ENCODE measurements at places on chromosomes 1 and 21.

- no peak for DNase-seq
Observed at GRCh38 chr1:117732956-117733355, 127.1 kb downstream of the TENT5C start.

- DNase-seq: peak; percentile 40
Observed at GRCh38 chr1:32981003-32981901, 16.6 kb upstream of the RNF19B start.

DNA sequence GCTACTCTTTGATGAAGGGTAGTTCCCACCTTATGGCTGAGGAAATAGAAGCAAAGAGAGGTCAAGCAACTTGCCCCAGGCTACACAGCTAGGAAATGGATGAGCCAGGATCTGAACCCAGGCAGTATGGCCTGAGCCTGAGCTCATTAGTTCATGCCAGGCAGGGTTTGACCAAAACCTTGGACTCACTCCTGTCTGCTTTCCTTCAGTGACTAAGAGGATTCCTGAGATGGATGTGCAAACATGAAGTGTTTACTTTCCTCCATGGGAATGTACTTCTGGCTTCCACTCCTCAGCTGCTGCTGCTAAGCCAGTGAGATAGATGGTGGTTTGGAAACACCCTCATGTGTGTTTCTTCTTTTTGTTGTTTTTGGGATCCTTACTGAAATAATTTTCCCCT lies 35.1 kb upstream of the ERRFI1 start:
- no peak for DNase-seq

GRCh38 chr1:113834716-113835115 lies 22.4 kb upstream of the RSBN1 start:
- DNase-seq: no peak

DNA sequence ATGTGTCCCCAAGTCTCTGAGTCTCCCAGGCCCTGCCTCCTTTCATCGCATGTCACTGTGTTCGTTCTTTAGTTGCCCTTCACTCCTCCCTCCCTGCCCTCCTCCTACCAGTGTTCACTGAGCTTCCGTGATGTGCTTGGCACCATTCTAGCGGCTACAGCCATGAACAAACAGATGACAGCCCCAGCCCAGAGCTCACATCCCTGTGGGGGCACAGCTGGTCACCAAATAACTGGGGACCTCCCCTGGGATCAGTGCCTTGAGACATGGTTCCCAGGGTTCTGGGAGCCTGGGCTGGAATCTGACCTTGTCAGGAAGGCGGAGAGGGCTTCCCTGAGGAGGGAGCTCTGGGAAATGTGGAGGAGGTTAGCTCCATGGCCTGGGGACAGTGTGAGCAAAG lies 320.7 kb downstream of the PTPRU start:
- DNase-seq: no peak

- DNase-seq: no peak
Observed at GRCh38 chr1:159941591-159942560, 3.5 kb downstream of the IGSF9 start.

GRCh38 chr1:28482138-28482537 lies 23.7 kb upstream of the RCC1 start:
- no peak for DNase-seq

DNA sequence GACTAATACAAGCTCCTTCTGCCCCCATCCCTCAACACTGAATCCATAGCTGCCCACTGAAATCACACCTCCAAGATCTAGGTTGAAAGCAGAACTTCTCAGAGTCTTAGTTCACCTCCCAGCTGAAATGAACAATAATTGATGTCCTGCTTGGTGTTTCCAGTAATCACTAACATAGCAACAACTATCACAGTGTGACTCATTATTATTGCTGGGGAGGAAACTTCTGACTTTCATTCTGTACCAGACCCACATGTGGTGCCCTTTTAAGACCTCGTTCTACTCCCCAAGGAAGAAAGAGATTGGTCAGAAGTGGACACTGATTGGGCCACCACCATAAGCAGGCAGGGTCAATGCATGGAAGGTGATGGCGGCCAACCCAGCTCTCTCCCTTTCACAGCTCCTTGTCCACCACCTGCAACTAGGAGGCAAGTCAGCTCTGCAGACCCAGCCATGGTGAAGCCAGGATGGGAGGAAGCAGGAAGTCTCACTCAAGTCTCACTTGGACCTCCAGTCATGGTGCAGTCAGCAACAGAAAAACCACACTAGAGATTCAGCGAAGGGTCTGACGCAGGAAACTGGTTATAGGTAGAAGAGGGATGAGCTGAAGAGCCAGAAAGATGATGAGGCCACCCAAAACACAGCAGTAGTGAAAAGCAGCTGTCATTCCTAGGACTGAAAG lies 720.2 kb downstream of the PTPRU start:
- no peak for DNase-seq

DNA sequence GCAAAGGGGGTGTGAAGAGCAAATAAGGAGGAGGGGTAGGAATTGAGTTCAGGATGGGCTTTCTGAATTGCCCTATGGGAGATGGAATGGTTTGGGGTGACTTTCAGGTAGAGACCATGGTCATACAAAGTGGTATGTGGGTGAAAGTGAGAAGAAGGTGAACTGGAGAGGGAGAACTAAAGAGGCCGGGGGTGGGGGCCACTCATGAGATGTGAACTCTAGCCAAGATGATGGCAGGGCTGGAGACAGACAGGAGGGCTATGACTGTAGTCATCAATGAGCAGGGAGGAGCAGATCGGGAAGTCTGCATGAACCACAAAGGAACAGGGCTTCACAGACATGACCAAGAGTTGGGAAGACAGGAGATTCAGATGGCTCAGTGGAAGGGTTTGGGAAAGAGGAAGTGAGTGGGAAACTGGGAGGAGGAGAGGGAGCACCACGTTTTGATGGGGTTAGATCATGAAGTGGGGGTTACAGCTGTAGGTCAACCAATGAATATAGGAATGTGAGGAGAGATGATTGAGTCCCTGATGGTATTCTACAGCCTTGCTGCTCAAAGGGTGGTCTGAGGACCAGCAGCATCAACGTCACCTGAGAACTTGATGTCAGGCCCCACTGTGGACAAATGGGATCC lies 20.7 kb upstream of the LRRC8D start:
- DNase-seq: no peak

GRCh38 chr1:79682478-79682877 lies 675.9 kb upstream of the ADGRL4 start:
- DNase-seq: no peak

DNA sequence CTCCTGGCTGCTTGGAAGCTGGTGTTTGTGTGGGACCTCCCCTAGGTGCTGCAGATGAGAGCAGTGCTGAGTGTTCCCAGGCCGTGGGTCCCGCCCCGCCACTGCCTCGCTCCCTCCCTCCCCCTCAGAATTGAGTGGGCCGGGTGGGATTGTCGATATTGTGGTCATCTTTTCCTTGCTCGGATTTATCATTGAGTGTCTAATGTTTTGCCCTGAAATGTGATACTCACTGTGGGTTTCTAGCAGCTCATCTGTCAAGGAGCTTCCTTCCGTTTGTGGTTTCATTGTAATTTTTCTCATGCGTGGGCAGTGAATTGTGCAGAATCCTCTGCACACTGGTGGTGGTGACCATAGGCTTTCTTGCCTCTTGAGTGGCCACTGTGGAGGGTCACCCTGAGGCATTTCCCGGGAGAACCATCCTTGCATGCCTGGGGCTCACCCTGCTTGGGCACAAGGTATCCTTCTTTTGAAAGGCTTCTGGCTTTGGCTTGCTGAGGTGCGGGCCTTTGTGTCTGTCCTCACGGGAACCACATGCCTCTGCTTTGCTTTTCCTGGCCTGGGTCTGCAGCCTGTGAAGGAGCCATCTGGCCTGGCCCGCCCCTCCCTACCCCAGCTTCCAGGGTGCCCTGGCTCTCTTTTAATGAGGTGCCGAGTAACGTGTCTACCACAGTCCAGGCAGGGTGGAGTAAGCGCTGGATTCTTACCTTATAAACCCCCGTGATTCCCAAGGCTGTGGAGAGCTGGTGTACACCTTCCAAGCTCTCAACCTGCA lies 25.6 kb downstream of the SLX9 start:
- no peak for DNase-seq

- DNase-seq: no peak
Observed at GRCh38 chr1:238201992-238202391, 311.3 kb upstream of the ZP4 start.

GRCh38 chr1:158076441-158076840 lies 83.0 kb downstream of the KIRREL1 start:
- DNase-seq: no peak

DNA sequence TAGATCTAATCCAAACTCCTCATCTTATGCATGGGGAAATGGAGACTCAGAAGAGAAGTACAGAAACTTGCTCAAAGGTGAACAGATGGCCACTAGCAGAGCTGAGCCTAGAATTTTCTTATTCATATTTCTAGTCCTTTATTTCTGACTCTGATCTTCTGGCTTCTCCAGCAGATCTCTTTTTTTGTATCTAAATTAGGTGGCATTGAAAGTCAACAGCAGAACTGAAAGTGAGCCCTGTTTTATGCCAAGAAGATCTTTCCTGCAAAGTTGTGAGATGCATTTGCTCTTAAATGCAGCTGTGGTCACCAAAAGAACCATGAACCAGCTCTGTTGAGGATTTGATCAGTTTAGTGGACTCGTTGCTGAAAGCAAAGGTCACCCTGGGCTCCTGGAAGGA lies 75.5 kb downstream of the KAZN start:
- no peak for DNase-seq

DNA sequence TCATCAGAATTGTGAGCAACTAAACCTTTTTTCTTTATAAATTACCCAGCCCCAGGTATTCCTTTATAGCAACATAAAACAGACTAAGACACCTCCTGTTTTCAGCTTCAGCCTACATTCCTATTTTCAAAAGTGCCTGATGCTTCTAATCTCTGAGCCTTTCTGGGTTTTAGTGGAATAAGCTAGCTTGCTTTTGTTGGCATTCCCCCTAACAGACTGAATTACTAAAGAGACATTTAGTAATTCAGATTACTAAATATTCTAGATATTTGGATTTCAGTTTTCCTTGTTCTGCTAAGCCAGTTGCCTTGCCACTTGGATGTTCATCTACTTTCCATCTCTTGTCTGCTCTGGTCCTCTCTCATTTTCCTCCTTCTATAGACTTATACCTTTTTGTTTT lies 10.5 kb upstream of the GNG12 start:
- DNase-seq: no peak

DNA sequence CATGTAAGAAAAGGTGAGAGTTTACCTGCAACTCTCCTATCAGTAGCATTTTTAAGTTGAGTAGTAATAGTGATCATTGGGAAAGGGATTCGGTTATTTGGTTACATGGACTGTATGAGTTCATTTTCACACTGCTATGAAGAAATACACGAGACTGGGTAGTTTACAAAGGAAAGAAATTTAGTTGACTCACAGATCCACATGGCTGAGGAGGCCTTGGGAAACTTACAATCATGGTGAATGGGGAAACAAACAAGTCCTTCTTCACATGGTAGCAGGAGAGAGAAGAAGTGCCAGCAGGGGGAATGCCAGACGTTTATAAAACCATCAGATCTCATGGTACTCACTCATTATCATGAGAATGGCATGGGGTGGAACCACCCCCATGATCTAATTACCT lies 59.3 kb upstream of the FBXO28 start:
- no peak for DNase-seq

GRCh38 chr1:245842106-245842505 lies 665.0 kb downstream of the SMYD3 start:
- DNase-seq: no peak

DNA sequence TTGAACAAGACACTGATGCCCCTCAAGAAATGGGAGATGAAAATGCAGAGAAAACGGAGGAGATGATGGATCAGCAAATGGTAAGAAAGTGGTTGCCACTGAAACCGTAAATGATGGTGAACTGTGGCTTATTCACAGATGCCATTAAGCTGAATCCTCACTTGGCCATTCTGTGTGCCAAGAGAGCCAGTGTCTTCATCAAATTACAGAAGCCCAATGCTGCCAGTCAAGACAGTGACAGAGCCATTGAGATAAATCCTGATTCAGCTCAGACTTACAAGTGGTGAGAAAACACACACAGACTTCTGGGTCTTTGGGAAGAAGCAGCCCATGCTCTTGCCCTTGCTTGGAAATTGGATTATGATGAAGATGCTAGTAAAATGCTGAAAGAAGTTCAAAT lies 52.5 kb downstream of the NBPF6 start:
- DNase-seq: no peak

- DNase-seq: no peak
Observed at GRCh38 chr1:185062710-185063370, 17.5 kb downstream of the RNF2 start.

DNA sequence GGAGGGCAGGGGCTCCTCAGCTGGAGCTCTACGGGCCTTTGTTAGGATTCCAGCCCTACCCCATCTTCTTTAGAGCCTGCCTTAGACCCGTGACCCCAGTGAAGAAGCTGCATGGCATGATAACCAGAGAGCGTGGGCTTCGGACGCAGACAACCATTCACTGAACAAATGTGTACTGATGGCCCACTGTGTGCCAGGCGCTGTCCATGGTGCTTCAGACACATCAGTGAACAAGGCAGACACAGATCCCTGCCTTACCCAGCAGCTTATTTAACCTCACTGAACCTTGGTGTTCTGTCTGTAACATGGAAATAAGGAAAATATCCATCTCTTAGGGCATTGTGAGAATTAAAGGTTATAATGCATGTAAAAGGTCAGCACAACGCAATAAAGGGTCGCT lies 9.5 kb downstream of the CHIT1 start:
- no peak for DNase-seq

DNA sequence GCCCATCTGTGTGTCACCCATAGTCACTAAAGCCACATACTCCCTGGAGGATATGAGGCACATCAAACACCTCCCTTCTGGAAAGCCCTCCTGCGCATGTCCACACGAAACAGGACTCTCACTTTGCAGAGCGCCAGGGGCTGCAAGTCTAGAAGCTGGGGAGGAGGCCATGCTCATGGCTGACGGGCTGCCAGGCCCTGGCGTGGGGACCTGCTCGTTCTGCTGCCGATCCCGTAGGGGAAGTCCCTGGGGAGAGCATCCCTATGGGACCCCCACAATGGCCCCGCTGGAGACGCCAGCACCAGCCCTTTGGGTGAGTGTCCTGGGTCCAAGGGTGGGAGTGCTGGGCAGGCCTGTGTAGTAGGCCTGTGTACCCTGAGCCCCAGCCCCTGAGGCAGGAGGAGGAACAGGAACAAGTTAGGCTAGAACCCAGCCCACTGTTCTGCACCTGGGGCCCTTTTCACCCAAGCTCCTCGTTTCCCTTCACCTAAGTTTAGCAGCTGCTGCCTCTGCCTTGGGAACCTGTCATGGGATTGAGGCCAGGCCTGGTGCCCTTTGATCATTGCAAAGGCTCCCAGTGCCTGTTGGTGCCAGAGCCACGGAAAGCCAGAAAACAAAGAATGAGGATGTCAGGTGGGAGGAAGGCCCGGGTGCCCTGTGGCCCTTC lies 9.9 kb downstream of the FAM3B start:
- DNase-seq: no peak

DNA sequence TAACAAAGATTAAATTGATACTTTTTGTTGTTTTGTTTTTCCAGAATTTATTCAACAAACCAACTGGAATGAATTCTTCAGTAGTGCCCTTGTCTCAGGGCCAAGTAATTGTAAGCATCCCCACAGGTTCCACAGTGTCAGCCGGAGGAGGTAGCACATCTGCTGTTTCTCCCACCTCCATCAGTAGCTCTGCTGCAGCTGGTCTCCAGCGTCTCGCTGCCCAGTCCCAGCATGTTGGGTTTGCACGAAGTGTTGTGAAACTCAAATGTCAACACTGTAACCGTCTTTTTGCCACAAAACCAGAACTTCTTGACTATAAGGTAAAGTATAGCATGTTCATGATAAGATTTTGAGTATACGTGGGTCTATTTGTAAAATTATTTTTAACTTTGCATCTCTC lies 118.5 kb downstream of the ZMYM4 start:
- no peak for DNase-seq
